Activated naive CD4-positive, alpha-beta T cell treated with Interleukin-2 at 50 U/mL for 16 hours (primary cell): ENCODE measurements at places on chromosomes 12 and 14.

DNA sequence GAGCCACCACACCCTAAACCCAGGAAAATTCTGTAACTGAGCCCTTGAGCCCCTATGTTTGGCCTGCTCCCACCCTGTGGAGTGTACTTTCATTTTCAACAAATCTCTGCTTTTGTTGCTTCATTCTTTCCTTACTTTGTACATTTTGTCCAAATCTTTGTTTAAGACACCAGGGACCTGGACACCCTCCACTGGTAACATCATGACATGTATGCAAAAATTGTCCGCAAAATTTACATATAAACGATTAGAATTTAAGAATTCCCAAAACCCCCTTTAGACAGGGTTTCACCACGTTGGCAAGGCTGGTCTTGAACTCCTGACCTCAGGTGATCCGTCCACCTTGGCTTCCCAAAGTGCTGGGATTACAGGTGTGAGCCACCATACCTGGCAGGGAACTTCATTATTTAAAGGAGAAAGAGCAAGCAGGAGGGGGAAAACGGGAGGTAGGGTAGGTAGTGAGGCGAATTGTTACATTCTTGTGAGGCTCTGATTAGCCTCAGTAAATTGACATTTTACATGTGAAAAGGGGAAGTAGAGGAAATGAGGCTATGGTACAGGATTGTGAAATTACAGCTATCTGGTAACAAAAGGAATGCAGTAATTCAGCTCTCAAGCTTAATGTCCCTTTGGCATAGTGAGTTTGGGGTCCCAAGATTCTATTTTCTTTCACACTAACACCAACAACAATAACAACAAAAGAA is 27.6 kb downstream of the TUBA1A start:
- DNase-seq = no peak

- DNase-seq = no peak
These were observed 28.6 kb upstream of the RND1 start for GRCh38 chr12:48894271-48894670.

DNA sequence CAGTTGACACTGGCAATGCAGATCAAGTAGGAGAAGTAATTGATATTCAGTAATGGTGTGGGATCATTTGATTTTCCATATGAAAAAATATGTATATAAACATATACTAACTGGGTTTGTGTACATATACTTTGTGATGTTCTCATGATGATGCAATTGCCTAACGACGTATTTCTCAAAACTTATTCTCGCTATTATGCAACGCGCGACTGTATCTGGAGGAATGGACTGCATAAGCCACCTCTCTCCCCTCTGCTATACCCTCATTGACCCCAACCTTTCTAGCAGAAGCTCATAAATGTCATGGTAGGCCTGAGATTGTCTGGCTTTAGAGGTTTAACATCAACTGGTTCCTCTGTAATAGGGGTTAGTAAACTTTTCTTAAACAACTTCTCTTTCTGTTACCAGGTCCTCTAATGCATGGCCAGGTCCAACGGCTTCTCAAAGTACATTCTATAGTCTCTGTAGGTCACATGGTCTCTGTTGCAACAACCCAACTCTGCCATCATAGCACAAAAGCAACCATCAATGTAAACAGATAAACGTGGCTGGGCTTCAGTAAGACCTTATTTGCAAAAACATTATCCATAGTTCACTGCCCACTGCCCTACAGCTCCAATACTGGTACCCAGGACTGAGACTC is 59.3 kb downstream of the FOXN3 start:
- no peak for DNase-seq

DNA sequence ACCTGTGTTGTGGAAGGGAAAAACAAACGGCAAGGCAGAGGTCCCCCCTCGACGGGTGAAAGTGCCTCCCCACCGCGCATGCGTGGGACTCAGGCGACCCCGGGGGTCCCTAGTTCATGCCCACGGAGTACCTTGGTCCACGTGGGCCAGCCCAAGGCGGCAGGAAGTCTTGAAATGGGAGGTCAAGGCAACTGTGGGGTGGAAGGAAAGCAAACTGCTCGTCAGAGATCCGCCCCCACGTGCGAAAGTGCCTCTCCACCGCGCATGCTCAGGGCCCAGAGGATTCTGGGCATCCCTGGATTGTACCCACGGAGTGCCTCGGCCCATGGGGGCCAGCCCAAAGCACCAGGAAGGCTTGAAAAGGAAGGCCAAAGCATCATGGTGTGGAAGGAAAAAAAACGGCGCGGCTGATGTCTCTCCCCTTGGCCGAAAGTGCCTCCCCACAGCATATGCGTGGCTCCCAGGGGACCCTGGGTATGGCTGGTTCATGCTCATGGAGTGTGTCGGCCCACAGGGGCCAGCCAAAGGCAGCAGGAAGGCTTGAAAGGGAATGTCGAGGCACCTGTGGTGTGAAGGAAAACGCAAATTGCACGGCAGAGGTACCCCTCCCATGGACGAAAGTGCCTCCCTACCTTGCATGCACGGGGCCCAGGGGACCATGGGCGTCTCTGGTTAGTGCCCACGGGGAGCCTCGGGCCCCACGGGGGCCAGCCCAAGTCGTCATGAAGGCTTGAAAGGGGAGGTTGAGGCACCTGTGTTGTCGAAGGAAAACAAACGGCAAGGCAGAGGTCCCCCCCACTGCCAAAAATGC is 369.7 kb downstream of the ALG10 start:
- DNase-seq = no peak

DNA sequence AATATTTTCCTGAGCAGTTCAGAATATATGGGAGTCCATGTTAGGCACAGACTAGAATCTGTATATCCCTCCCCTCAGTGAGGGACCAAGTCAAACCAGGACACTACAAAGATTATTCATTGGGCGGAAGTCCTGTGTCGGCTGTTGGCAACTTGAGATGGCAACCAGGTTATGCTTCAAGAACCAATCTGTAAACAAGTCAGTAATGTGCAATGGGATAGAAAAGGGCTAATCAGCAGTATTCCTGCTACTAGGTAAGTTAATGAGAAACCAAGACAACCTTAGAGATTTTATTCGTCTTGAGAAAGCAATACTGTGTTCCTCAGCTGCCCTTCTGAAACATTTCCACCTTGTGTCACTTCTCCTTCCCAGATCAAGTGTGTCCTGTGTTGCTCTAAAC is 26.4 kb downstream of the ARG2 start:
- no peak for DNase-seq

GRCh38 chr14:57297852-57298251 is 29.1 kb downstream of the AP5M1 start:
- DNase-seq = no peak

GRCh38 chr14:76576047-76576741 is 185.1 kb upstream of the VASH1 start:
- no peak for DNase-seq

GRCh38 chr12:129101404-129101803 is 248.1 kb downstream of the GLT1D1 start:
- DNase-seq = no peak

DNA sequence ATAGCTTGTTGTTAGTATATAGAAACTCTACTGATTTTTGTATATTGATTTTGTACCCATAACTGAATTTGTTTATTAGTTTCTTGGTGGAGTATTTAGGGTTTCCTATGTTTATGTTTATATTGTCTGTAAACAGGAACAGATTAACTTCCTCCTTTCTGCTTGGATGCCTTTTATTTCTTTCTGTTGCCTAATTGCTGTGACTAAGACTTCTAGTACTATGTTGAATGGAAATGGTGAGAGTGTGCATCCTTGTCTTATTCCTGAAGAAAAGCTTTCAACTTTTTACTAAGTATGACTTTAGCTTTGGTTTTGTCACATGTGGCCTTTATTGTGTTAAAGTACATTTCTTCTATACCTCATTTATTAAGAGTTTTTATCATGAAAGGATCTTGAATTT is 20.9 kb downstream of the FBXW8 start:
- DNase-seq = no peak

GRCh38 chr12:89468017-89468416 is 56.6 kb downstream of the GALNT4 start:
- no peak for DNase-seq

DNA sequence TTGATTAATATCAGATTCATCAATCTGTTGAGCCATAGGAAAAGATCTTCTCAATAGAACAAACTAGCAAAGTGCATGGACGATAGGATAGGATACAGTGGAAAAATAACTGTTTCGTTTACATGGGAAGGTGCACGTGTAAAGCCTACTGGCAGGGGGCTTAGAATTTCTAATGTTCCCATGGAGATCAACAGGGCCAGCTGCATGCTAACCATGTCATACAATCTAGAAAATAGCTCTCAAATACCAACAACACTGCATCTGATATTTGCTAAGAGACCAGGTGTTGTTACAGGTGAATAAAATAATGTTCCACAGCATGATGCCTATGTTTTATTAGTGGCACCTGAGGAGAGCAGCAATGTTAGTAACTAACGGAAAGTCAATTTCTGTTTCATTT is 72.5 kb downstream of the ACSS3 start:
- DNase-seq = no peak

GRCh38 chr12:78455991-78456390 is 408.6 kb upstream of the SYT1 start:
- no peak for DNase-seq

DNA sequence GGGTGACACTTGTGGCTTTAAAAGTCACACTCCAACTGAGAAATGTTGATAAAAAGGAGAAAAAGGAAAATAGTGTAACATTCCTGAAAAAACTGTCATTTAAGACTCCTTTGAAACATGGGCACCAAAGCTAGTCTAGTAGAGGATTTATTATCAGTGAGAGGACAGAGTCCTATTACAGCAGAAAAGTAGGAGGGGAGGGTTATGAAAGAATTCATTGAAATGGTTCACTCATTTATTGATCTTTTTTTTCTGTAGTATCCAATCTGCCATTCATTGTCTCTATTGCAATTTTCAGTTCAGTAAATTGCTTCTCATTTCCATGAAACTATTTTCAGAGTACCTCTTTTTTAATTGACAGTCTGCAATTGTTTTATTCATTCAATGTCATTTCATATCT is 25.4 kb downstream of the PPM1A start:
- no peak for DNase-seq

DNA sequence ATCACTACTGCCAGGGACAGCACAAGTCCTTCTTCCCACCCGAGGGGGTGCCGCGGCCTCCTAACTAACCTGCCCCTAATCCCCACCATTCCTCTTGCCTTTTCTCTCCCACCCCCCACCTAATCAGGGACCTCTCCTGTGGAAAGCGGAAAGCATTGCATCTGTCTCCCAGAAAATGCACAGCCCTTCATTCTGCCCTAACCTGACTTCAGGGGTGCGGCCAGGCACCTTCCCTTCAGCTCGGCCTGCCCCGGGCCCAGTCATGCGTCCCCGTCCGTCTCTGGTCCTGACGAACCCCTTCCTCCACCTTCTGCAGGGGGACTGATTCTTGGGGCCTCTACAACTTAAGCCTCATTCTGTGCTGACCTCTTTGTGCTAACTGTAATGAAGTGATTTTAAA is 43.9 kb upstream of the TRAF3 start:
- no peak for DNase-seq

DNA sequence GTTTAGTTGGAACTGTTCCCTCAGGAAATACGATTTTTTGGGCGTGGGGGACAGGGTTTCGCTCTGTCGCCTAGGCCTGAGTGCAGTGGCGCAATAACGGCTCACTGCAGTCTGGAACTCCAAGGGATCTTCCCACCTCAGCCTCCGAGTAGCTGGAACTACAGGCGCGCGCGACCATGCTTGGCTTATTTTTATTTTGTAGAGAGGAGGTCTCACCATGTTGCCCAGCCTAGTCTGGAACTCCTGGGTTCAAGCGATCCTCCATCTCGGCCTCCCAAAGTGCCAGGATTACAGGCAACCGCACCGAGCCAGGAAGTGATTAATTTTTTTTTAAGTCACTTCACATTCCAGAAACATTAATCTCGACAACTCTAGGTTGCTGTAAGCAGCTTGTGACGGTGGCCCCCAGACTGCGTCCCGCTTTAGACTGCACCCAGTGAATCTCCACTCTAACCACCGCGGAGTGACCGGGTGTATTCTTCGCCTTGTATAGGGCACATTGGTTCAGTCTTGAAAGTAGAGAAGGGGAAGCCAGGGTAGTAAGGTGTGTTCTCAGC is 830 bp upstream of the MIS18BP1 start:
- no peak for DNase-seq

DNA sequence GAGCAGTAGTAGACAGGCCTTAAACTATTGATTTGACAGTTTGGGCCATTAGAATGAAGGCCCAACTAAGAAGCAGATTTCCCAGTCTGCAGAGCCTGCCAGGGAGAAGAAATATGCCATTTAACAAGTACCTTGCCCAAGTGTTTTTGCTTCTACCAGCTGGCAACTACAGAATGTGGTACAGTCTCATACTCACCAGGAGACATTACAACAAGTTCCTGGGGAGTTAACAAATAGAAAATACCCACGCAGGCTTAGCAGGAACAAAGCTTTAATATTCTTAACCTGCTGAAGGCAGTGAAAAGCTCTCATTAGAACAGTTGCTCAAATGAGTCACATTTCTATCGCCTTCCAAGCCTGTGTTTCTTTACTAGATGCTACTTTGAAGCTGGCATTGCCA is 241.0 kb downstream of the TMEM117 start:
- DNase-seq = no peak

DNA sequence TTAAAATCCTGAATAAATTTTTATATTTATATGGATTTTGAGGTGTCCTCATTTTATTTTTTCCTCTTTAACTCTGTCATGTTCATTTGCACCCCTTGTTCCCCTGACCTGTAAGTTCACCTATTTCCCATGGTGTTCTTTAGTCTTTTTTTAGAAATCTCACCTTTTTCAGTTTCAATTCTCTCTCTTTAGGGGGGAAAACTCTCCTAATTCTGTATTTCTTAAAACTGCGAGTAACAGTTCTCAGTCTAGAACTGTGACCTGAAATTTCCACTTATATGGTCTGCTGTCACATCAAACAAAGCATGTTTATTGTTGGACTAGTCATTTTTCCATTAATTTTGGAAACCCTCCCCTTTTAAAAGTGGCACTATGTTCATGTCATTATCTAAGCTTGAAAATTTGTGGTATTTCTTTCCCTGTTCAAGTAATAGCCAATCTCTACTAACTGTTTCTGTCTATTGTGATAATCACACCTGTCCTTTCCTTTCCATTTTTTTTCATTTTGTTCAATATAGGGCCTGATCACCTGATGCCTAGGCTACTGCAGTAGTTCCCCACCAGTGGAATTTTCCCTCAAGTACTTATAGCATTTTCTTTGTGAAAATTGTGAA is 14.0 kb upstream of the FBXO33 start:
- no peak for DNase-seq

GRCh38 chr12:94710933-94711332 is 60.6 kb upstream of the TMCC3 start:
- no peak for DNase-seq

GRCh38 chr12:67450441-67450840 is 181.3 kb downstream of the CAND1 start:
- DNase-seq = no peak

- no peak for DNase-seq
These were observed 83.7 kb downstream of the HEATR5A start for GRCh38 chr14:31336646-31337045.

- DNase-seq = no peak
These were observed 280.9 kb upstream of the FLRT2 start for GRCh38 chr14:85248881-85249635.

- no peak for DNase-seq
These were observed 272.7 kb downstream of the CACNA1C start for GRCh38 chr12:2325519-2325918.
